SHP77 (cell line): ENCODE measurements at places on chromosomes 5 and 9.

DNA sequence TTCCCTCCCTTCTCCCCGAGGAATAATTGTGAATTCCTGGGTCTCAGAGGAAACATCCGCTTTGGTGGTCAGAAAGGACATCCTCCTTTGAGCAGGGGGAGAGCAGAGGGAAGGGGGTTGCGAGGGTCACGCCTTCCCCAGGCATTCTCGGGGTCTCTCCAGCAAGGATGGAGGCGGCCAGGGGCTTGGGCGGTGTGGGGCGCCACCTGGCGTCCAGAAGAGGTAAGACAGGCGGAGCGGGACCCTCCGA lies 129.1 kb downstream of the KCNIP1 start:
- DNase-seq = no peak

DNA sequence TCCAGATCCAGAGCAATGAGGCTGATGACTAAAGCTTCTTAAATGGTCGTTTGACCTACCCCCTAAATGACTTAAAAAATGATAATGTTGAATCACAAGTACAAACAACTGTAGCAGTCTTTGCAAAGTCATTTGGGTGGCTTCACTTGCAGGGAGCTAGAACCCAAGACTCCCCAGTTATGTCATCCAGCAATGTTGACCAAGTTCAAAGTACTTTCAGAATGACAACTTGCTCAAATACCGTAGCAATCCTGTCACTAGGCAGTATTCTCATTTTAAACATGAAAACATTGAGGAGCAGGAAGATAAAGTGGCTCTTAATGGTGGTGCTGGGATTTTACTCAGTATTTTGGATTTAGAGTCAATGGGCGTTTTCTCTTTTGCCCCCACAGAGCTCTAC lies 1217.0 kb upstream of the DMAC1 start:
- DNase-seq = no peak

DNA sequence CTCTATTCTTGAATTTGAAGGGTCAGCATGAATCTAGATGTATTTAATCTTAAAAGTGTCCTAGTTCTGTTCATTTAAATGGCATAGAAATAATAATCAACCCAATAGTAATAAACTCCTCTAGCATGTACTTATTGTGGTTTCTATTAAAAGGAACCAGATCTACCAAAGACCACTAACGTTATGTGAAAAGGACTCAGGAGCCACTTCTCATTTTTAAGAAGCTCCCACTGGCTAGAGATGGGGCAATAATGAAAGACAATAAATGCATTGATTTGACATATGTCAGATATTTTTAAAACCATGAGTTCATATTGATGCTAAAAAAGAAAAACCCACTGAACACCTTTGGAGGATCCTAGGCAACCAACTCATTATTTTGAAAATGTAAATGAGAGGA lies 191.9 kb downstream of the ATP10B start:
- DNase-seq = no peak

DNA sequence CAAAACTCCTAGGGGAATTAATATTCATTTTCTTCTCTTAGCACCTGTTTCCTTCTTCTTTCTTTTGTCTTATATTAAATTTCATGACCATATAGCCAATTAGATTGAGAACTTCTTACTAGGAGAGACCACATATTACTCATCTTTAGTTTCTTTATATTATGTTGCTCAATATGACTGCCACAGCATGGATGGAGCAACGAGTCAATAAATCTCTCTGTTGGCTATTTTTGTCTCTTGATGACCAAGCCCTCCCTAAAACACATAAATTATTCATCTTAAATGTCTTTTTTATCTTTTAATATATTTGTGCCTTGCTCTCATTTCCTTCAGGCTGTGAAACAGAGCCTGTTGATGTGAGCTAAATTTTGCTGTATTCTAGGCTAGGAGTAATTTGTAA lies 123.0 kb downstream of the ADAMTSL1 start:
- DNase-seq = no peak

DNA sequence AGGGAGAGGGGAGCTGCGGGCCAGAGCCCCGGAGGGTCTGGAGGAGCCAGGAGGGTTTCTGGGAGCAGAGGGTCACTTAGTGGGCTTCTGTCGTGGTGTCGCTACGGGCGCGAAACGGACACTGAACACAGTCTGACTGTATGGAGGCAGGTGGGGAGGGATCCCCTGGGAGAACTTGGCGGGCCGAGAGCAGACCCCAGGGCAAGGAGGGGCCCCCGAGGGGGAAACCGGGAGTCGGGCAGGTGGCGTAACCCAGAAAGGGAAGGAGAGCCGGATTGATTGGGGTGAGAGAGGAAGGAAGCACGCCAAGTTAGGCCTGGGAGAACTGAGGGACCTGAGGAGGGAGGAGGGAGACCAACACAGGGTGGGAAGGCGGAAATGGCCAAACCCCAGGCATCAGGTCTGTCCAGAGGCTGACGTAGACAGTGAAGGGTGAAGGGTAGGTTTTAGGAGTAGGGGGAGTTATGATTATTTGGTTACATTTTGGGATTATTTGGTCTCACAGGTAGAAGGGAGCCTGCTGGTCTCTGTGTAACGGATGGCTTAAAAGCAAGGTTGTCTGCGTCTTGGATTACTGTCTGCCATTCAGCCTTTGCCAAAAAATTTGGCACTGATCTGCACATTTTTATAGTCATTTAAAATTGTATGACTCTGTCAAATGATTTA lies 3.3 kb upstream of the MSMP start:
- DNase-seq = no peak

DNA sequence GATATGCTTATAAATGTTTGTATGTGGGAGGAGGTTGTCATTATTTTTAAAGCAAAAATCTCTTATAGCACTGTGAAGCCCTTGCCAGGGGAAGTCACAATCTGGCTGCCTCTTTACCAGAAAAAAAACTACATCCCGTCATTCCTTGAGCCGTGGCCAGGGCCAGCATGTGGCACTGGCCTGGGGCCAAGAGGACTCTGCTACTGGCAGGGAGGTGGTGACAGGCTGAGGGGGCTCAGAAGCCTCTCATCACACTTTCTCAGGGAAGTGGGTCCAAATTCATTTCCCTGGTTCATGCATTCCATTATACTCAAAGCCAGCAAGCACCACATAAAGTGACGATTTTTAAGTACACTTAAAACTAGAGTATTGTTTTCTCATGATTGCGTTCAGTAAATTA lies 457.3 kb downstream of the ZNF608 start:
- DNase-seq = peak; percentile 34

- no peak for DNase-seq
Measured at GRCh38 chr5:135253601-135254178, 145.3 kb downstream of the MACROH2A1 start.

DNA sequence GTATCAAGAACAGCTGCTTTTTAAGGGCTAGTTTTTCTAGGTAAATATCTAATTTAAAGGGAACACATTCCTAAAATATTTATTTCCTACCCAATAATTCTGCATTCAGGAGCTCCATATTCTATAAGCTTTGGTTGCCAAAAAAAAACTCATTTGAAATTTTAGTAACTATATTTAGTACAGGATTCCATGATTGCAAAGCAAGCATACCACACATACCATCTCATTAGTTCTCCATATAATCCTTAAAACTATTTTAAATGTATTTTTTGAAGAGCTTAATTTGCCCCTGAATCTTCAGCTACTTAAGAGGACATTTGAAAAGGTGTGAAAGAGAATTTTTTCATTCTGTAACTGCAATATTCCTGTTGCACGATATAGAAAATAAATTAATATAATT lies 877.0 kb downstream of the NR2F1-AS1 start:
- DNase-seq = no peak

DNA sequence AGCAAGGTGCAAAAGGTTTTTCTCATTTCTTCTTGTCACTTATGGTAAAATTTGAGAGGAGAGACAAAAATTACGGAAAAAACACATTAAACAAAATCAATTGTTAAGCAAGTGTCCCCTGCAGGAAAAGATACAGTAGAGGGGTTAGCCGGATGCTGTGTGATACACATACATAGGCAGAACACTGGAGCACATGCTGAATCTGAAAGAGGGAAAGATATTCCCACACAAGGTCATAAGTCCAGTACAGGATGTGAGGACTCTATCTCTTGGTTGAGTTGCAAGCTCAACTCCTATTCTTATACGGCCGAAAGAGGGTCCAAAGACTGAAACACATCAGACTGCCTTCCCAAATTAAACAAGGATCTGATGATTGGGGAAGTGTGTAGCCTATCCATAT lies 427.5 kb upstream of the NUDT12 start:
- no peak for DNase-seq

GRCh38 chr5:9165546-9165945 lies 380.3 kb downstream of the SEMA5A start:
- DNase-seq = no peak

- DNase-seq = no peak
Measured at GRCh38 chr5:87029951-87030350, 237.7 kb upstream of the RASA1 start.

- DNase-seq = no peak
Measured at GRCh38 chr9:116576386-116576785, 110.7 kb upstream of the TRIM32 start.

- DNase-seq = no peak
Measured at GRCh38 chr5:68046445-68046844, 169.1 kb upstream of the PIK3R1 start.

DNA sequence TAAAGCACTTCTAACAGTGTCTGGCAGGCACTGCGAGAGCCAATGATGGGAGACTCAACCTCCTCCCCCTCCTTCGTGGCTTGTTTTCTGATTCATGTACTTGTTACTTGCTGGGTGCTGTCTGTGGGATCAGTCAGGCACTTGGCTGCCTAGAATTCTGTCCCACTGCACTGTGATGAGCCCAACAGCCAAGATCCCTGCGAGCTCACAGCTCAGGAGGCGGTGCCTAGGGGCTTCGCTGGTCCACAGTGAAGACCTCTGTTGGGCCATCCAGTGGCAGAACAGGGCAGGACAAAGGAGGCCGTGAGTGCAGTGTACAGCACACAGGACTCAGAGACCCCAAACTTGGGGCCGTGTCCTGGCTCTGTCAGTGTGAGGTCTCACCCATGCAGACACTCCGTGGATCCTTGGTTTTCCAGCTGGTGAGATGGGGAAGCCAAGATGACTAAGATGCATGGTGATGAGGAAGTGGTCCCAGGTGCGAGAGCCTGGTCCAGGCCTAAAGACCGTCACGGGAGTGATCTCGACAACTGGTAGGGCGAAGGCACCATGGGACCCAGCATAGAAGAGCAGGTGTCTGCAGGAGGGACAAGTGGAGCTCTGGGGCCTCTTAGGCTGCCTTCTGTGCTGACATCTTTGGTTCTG lies 19.5 kb downstream of the MYMK start:
- no peak for DNase-seq

- no peak for DNase-seq
Measured at GRCh38 chr9:133683586-133684120, 47.5 kb downstream of the DBH start.

GRCh38 chr5:163661360-163661759 lies 155.9 kb downstream of the MAT2B start:
- no peak for DNase-seq

DNA sequence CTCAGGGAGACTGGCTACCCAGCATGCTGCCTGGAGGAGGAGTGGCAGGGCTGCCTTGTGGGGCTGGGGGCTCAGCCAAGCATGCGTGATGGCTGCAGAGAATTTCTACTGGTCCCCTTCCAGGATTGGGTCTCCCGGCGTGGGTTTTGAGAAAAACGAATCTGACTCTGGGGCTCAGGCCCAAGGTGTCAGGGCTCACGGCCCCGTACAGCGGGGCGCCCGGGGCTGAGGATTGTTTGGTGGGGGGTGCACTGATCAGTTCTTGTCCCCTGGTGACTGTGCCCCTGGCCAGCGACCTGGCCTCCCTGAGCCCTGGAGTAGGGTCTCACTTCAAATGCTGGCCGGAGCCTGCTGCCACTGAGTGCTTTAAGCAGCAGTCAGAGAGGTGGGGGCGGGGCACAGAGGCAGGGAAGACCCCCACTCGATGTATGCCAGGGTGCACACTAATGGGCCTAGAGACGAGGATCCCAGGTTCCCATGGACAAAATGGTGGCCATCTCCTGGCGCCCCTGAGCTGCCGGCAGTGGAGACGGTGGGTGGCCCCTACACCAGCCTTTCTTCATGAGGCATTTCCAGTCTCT lies 45.5 kb upstream of the RNU6ATAC start:
- no peak for DNase-seq

- DNase-seq = no peak
Measured at GRCh38 chr9:75455444-75455921, 367.2 kb downstream of the OSTF1 start.

DNA sequence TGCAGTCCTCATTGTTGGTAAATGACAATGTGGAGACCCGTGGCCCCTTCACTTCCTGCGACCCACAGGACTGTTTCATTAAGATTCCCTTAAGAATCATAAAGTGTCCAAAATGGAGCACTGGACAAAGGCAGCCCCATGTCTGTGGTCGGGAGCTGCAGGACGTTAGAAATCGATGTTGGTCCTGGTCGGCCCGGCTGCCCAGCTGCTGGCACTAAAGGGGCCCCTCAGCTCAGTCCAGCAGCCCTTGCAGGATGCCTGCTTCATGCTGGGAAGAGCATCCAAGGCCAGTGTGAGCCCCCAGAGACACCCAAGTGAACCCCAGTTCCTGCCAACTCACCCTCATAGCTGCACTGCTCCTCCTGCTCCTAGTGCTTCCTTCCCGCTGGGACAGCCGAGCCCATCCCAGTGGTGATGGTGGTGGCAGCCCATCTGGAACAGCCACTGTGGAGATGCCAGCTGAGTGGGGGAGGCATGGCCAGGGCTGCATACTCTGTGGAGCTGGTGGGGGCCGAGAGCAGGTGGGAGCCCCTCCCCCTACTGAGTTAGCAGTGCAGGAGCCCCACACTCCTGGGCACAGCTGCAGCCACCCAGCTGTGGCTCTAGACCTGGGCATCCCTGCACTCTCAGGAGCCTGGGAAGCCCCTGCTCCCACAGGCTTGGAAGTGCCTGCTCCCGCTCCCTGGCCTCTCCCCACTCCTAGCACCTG lies 168.0 kb upstream of the IRX2 start:
- no peak for DNase-seq

DNA sequence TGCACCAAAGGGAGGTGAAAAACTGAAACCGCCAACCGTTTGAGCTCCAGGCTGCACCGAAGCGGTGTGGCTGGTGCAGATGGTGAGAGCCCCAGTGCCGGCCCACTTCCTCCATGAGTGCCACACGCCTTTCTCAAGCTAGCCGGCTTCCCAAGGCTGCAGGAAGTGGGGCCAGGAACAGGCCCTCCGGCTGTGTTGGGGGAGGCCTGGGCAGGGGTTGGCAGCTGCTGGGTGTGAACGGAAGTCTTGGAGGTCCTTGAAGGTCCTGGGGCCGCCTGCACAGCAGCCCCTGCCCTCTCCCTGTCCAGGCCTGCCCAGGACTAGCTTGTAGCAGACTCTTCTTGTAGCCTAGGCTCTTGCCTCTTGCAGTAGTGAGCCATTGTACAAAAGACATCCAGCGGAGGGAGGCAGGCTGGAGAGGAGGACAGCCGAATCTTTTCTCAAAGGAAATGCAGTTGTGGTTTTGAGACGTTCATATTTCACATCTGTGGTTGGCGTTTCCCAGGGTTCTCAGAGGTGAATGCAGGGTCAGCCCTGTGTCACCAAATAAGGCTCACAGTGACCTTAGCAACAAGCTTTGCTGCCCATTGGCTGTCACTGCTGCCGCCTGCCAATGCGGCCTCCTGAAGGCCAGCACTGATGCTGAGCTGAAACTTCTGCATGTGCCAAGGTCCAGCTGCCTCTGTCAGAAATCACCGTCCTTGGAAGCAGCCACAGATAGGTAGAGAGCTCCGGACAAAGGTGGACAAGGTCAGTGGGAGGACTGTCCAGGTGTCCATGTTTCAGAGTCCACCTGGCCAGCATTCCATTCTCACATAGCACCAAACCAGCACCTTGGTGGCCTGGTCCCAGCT lies 23.9 kb downstream of the IRF1 start:
- no peak for DNase-seq

GRCh38 chr5:33257807-33258429 lies 182.8 kb upstream of the TARS1 start:
- DNase-seq = no peak
